Right renal cortex interstitium (tissue), 3 donors: ENCODE measurements at places on chromosomes 3 and 15. TPM values are rescaled to one million over a fixed set of nuclear protein-coding genes. Genes with fewer than 3 reads are reported as not detected.

The AGBL1 gene
- 0.08 TPM for polyA plus RNA-seq

The MAPKBP1 gene
- 10.6 TPM for polyA plus RNA-seq

The PLCB2 gene
- polyA plus RNA-seq: 8.3 TPM

The TERB2 gene
- polyA plus RNA-seq: not detected

The RAP2B gene
- 7.3 TPM for polyA plus RNA-seq

The CCDC54 gene
- polyA plus RNA-seq: 0.14 TPM

The WDR72 gene
- 67.7 TPM for polyA plus RNA-seq
